ENCODE measurements at places on chromosomes 6 and 20. TPM values are rescaled to one million over a fixed set of nuclear protein-coding genes. Genes with fewer than 3 reads are reported as not detected.

FKBP1C gene
- total RNA-seq = 1.6 TPM

DNA sequence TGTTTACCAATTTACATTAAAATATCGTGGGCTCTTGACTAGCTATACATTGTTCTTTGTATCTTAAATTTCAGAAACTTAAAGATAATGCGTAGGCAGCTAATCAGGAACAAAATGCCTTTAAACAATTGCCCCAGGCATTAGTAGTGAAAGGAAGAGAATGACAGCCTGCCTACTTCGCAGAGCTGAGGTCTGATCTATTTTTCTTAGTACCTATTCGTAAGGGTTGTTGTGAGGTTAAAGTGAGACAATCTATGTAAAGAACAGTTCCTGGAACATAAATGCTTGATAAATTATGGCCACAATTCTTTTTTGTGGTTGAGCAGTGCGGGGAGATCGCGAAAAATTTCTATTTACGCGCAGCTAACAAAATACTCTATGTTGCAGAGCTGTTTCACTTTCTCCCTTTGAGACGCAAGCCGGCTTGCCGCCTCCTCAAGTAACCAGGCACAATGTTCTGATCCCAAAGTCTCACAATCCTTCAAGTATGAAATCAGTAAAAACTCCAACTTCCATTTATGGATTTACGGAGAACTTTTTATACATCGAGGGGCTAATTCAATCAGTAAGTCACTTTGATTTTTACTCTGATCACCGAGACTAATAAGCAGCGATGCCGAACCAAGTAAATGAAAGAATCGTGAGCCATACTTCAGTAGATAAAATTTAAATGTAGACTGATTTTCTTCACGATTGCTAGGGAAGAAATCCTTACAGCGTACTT lies 878 bp upstream of the PNRC1 start:
- peak overlapping the region; percentile 89 for H3K4me3 ChIP-seq
- H3K4me1 ChIP-seq = no peaks in the 10 kb centered on the region

ARMH2 gene
- not detected for total RNA-seq

DNA sequence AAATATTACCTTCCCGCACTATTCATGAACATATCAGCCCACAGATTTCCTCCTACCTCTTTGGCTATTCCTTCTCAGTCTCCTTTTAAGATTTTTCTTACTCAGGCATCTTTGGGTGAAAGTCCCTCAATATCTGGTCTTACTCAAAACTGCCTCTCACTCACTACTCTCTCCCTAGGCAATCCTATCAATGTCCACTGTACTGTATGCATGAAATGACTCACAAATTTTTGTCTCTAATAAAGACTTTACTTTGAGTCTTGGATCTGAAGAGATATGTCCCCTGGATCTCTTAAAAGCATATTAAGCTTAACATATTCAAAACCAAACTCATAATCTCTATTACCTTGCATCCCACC lies 24.4 kb downstream of the IL22RA2 start:
- no peak for DNase-seq
- no peaks in the 10 kb centered on the region for H3K36me3 ChIP-seq
- H3K27ac ChIP-seq = no peak overlapping the region
- H3K4me3 ChIP-seq = no peak overlapping the region
- no peaks in the 10 kb centered on the region for H3K27me3 ChIP-seq

GRCh38 chr20:63319164-63320040 lies 26.4 kb downstream of the COL20A1 start:
- no peak overlapping the region for H3K27ac ChIP-seq
- H3K27me3 ChIP-seq = no peaks in the 10 kb centered on the region
- no peaks in the 10 kb centered on the region for H3K4me1 ChIP-seq
- no peak overlapping the region for H3K4me3 ChIP-seq

DNA sequence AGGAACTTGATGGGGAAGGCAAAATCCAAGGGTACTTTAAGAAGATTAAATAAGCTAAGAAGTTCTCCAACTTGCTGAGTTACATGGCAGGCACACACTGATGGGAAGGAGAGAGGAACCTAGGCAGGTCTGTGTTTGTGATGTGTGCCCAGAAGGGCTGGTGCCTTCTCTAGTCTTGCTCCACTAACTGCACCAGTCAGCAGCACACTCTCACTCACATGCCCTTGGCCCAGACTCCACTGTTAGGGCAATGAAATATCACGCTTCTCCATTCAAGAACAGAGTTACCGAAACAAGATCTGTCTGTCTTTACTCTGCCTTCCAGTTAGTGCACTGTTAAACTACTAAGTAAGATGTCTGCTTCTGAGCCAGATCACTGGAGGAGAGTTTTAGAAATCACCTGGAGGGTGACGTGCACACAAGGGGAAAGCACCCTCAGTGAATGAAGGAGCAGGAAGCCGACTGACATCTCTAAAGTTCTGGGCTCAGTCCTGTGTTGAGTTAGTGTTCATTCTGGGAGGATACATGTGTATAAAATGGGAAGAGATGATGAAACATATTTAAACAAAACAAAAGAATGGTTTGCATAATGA lies 251.1 kb downstream of the FOXC1 start:
- H3K4me1 ChIP-seq = peaks cover 8% of the 10 kb centered on the region
- no peak for DNase-seq
- no peaks in the 10 kb centered on the region for H3K27me3 ChIP-seq
- H3K36me3 ChIP-seq = no peaks in the 10 kb centered on the region
- H3K27ac ChIP-seq = no peak overlapping the region
- no peak overlapping the region for H3K4me3 ChIP-seq

SF3B5 gene
- 82.4 TPM for total RNA-seq

- H3K4me3 ChIP-seq = no peak overlapping the region
- no peaks in the 10 kb centered on the region for H3K27me3 ChIP-seq
- H3K4me1 ChIP-seq = no peaks in the 10 kb centered on the region
- no peak overlapping the region for H3K27ac ChIP-seq
Measured at GRCh38 chr6:32082935-32083334, 26.2 kb downstream of the TNXB start.

CYP21A2 gene
- 2.2 TPM for total RNA-seq

DNA sequence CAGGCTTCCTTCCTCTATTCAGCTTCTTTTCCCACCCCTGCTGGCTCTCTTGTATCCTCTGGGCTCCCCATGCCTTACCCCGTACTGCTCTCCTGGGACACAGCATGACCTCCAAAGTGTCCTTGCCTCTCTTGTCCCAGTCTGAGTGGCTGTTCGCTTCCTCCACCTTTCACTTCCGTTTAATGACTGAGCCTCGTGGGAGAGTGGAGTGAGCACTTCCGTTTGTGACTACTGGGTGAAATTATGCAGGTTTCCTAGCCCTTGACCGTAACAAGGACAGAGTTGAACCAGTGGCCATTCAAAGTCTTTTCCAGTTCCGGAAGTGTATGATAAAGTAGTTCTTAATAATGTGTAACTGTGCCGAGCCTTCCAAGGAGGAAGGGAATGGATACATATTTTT lies 109.2 kb downstream of the ARID1B start:
- H3K27ac ChIP-seq = no peak overlapping the region
- H3K4me1 ChIP-seq = peaks cover 6% of the 10 kb centered on the region
- H3K36me3 ChIP-seq = no peaks in the 10 kb centered on the region
- no peak for DNase-seq

All from aorta (tissue), 5 donors.